ENCODE measurements at places on chromosomes 1 and 21.

DNA sequence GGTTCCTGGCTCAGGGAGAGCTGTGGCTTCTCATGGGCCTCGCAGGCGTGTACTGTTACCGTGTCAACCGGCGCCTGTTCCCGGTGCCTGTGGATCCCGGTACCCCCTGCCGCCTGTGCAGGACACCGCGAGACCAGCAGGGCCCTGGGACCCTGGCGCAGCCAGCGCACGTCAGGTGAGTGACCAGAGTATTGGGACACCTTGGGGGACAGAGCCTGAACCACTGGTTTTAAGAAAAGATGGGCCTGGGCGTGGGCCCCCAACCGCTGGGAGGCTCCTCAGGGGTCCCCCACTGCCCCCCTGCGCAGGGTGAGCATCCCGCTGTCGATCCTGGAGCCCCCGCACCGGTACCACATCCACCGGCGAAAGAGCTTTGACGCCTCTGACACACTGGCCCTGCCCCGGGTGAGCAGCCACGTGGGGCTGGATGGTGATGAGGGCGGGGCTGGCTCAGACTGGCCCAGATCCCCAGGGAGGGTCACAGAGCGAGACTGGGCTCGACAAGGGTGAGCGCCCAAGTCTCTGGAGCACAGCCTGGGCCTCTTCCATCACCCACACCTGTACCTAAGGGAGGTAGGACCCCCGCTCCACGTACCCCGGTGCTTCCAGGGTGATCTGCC is 10.5 kb downstream of the MIIP start:
- no peak for DNase-seq

DNA sequence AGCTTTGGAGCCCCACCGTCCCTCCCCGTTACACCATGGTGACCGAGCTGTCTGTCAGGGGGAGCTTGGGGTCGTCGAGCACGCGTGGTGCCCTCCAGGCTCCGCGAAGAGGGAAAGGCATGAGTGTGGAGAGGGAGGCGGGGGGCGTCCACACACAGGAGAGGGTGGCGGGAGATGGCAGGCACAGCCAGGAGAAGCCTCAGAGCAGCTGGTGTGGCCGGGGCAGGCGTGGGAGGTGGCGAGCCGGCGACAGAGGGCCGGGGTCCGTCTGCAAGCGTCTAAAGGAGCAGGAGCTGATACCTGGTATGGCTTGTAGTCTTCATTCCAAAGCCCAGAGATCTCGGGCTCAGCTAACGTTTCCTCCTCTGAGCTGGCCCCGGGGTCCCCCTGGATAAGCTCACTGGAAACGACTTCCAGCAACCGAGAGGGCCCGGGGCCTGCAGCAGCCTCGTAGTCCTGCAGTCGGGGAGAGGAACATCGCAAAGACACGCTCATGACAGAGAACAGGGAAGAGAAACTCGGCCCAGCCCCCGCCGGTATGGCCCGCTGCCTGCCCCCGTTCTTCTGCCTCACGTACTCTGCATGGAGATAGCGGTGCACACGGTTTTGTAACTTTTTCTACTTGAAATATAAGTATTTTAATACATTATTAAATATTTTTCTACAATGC is 37.4 kb downstream of the CFAP74 start:
- no peak for DNase-seq

- no peak for DNase-seq
Observed at GRCh38 chr21:23740463-23740862, 1866.8 kb downstream of the MRPL39 start.

GRCh38 chr1:245958016-245958415 is 549.1 kb downstream of the SMYD3 start:
- DNase-seq: no peak

DNA sequence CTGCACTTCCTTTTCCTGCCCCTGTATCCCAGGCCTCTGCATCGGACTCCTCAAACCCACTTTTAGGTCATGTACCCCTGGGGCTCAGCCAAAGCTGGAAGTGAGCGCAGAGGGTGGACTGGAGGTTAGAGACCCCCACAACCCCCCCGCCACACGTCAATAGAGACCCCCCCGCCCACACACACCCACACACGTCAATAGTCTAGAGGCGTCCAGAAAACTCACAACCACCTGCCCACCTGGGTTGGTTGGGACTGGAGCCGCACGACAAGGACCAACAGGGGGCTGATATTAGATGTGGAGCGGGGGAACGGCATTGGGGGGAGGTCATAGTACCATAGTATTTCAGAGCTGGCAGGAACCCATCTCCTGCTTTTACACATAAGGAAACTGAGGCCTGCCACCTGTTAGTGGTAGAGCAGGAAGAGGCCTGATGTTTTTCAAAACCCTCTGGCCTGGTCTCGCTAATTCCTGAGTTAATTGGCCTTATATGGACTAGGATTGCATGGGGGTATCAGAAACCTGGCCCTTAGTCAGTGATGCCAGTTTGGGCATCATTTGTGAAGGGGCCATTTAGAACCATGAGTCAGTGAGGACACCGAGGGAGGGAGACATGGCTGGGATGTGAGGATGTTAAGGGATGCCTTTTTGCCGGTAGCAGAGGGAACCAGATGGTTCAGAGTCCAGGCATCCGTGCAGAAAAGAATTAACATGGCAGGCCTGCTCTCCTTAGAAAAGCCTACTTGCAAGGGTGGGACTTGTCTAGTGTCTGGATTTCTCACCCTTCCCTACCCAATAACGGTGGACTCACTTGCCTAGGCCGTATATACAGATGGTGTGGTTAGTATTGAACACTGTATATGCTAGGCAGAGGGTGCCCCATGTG is 1.1 kb downstream of the NENF start:
- DNase-seq: no peak

DNA sequence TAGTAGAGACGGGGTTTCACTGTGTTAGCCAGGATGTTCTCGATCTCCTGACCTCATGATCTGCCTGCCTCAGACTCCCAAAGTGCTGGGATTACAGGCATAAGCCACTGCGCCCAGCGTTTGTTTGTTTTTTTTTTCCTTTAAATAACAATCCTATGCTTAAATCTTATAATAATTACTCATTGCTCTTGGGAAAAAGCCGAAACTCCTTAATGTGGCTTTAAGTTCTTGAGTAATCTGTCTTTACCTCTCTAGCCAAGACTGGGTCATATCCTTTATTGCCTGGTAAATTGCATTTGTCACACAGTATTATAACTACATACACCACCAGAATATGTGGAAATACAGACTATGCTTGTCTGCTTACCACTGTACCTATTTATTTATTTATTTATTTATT is 97.1 kb downstream of the MACF1 start:
- no peak for DNase-seq

GRCh38 chr1:66731170-66731865 is 20.9 kb upstream of the DYNLT5 start:
- DNase-seq: no peak

GRCh38 chr21:26061437-26061836 is 109.1 kb downstream of the APP start:
- DNase-seq: peak; percentile 83

GRCh38 chr1:237748171-237748960 is 142.4 kb downstream of the ZP4 start:
- no peak for DNase-seq

DNA sequence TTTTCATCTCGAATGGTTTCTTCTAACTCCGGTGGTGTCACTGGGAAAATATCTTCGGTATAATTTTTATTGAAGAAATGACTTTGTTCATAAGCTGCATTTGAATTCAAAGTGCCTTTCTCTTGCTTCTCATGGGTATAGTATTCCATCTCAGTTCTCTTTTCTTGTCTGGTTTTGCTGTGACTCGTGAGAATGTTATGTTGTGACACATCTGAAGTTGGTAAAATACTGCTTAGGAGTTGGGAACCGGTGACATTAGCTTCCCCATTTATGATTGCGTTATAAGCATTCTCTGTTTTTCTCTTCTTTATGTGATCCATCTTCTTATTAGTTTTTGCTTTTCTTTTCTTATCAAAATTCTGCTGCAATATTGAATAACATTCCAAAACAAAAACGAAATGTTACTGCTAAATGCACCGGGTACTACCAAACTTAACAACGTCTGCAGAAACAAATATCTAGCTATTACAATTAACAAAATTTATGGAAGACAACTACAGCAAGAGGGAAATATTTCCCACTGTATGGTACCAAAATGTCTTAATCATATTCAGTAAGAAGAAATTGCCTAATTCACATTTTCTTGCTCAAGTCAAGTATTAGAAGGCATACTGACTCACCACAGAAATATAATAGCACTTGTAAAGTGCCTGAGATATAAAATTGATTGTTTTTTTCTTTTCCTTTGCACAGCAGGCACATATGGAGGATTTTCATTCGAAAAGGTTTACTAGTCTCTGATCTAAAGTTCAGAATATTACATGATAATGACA is 15.5 kb downstream of the LRIF1 start:
- DNase-seq: peak; percentile 23

GRCh38 chr1:74437035-74437434 is 75.4 kb downstream of the LRRC53 start:
- DNase-seq: no peak

- peak; percentile 94 for DNase-seq
Observed at GRCh38 chr1:203769505-203770343, 4.7 kb downstream of the LAX1 start.

- no peak for DNase-seq
Observed at GRCh38 chr1:181126289-181126688, 37.8 kb downstream of the IER5 start.

- no peak for DNase-seq
Observed at GRCh38 chr1:231279081-231279480, 38.1 kb downstream of the GNPAT start.

DNA sequence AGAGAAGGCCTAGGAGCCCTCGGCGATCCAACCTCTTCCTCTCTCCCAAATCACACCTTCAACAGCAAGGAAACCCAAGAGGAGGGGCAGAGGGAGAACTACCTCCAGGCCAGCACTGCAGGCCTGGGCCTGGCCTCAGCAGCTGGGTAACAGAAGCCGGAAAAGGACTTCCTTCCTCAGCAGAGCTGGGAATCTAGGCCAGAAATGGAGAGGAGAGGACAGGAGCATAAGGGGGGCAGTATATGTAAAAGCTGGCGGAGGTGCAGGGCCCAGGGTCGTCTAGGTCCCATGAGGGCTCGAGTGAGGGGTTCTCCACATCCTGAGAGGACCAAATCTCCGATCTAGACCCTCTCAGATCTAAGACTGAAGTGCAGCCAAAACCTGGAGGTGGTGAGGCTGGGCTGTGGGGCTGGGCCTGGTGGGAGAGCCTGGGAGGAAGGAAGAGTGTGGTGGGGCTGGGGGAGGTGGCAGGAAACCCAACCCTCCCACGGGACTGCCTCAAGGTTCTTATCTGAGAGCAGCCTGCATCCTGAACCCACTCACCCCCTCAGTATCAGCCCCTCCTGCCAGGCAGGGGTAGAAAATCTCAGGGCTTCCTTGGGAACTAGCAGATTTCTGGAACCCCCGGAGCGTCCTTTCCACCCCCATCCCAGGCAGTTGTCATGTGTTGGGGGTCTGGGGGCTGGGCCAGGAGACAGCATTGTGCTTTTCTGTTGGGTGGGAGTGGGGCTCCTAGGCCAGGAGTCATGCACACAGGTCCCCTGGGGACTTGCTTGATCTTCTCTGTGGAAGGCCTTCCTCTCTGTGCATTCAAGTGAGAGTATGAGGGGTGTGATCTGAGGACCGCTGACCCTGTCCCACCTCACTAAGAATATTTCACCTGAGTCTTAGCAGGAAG is 33.0 kb downstream of the PIK3C2B start:
- DNase-seq: no peak

- DNase-seq: peak; percentile 50
Observed at GRCh38 chr1:170619241-170620028, 44.5 kb upstream of the PRRX1 start.

DNA sequence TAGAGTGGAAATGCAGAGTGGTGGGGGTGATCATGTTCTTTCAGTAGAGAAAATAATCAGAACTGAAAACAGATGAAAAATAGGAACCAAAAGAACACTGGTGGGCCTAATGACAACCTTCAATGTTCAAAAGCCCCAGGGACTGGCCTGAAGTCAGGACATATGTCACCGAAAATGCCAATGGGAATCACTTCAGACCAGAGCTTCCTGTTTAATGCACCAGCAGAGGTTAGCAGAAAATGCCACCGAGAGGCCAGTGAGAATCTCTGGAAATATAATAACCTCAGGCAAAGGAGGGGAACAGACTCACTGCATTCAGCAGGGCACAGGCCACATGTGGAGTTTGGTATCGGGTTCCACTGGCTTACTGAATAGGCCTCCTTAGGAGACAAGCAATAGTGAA is 15.9 kb upstream of the CD58 start:
- DNase-seq: no peak

DNA sequence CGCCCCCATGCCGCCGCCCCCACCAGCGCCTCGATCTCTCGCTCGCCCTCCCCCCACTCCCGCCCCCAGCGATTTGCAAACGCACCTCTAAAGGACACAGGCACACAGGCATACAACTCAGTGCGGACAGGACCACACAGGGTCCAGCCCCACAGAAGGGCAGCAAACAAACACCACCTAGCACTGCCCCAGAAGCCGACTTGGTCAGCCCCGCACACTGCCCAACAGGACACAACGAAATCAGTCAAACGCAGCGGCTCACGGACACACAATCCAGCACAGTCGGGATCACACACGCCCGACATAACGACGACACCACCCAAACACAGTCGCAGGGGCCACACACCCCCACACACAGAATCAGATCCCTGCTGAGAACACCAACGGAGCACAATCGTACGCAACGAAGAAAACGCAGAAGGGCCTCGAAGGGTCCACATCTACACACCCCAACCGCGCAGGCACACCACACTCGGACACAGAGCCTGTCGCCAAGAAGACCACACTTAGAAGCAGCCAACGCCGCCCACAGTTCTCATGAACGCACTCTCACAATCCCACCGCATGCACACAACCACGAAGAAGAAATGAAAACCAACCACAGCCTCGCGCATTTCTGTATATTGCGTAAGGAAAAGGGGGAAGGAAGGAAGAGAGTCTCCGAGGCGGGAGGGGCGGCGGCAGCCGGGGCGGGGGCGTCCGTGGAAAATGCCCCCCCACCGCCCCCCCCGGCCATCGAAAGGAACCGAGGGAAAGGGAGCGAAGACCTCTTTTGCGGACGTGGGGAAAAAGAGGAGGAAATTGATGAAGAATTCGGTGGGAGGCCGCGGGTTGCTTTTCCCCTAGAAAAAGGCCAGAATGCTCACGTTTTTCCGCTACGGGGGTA is 481 bp downstream of the TAL1 start:
- DNase-seq: peak; percentile 45

DNA sequence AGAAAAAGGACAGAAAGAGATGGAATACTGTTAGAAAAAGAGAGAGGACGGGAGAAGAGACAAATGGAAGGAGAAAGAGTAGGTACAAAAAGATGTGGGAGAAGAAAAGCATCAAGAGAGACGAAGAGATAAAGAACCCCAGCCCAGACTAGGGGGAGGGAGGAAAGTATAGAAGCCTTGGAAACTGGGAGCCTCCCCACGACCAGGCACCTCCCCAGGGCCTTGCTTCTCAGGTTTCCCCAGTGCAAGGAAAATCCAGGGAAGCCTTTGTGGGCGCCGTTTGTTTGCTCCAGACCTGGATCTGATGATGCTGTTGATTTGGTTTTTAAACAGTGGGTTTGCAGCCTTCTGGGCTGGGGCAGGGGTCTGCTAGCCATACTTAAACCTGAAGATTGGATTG is 15.2 kb upstream of the ALX3 start:
- DNase-seq: no peak

- no peak for DNase-seq
Observed at GRCh38 chr1:236864996-236865817, 70.1 kb downstream of the MTR start.

- DNase-seq: no peak
Observed at GRCh38 chr1:164950541-164950986, 391.6 kb downstream of the PBX1 start.
